ENCODE measurements at places on chromosomes 16 and 17.

DNA sequence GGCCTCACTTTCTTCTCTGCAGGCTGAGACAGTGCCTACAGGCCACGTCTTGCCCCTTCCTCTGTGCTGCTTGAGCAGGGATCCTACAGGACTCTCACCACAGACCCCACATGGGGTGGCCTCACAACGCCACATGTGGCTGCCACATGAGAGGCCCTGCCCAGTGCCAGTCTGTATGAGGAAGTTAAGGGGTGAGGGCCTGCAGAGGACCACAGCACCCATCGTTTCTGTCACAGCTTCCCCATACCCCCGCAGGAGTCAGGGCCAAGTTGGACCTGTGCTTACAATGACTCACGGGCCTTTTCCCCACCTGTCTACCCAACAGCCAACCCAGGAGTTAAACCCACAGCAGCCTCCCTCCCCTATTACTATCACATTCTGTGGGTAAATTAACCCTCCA, 2.9 kb upstream of the GSDMB start:
- no peak for DNase-seq

GRCh38 chr17:58344047-58344790, 7.8 kb downstream of the SUPT4H1 start:
- DNase-seq, result no peak

DNA sequence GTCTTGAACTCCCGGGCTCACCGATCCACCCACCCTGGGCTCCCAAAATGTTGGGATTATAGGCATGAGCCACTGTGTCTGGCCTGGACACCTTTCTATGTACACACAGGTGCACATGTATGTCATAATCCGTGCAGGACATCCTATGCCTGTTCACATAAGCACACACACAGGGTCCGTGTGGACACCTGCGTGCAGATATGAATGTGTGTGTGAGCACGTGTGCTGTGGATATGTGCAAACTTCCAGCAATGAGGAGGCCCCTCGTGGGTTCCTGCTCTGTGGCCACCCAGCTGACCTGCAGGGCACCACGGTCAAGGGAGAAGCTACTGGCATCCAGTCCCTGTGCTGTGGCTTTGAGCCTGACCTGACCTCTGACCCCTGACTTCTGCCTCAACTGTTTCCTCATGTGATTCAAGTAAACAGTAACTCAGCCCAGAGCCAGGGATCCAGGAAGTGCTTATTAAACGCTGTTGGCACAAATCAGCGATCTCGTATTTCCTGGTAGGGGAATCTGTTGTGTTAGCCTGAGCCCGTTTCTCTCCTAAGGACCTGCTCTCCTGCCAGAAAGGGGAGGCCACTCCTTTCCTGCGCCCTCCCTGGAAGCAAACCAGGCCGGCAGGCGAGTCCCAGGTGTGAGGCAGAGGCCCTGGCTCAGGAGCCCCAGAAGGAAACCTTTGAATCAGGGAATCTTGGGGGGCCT, 6.5 kb downstream of the CPNE7 start:
- DNase-seq, result no peak

DNA sequence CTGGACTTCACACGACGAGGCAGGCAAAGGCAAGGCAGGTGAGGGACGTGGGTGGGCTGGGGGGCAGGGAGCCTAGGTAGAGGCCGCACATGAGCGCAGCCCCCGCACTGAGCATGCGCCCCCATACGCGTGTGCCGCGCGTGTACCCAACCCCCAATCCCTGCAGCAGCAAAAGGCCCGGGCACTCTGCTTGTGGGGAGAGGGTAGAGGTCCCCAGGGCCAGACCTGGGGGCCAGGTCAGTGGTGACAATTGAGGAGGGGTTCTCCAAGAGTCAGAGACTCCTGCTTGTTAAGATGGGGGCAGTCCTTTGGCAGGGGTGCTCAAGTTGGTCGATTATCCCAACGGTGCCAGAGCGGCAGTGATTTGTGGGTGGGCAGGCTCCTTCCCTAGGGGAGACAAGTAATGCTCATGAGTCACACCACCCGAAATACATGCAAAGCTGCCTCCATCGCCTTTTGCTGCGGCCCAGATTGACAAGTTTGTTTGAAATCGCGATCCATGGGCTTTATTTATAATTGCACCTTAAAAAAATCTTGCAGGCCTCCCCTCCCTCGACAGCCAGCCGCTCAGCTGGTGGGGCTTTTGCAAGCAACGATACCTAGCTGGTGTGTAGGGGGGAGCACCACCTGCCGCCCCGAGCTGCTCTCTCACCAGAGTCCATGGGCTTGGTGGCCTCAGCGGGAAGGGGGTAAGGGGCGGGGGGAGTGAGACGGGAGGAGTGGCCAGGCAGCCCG, 1.1 kb upstream of the GIT1 start:
- no peak for DNase-seq

Measured in H1 (cell line).